Activated CD4-positive, alpha-beta T cell treated with anti-CD3 and anti-CD28 coated beads, Interleukin-2, amount 10 ng/mL, durations not matched to agents 7 days and 5 days (primary cell): ENCODE measurements at places on chromosomes 5 and 9. TPM values are rescaled to one million over a fixed set of nuclear protein-coding genes. Genes with fewer than 3 reads are reported as not detected.

GARIN3 gene
- total RNA-seq = not detected

GRCh38 chr5:129173771-129174170 is 79.2 kb downstream of the ISOC1 start:
- H3K36me3 ChIP-seq = no peaks in the 10 kb centered on the region
- no peak for DNase-seq
- no peaks in the 10 kb centered on the region for H3K27me3 ChIP-seq

GPR151 gene
- not detected for total RNA-seq

DNA sequence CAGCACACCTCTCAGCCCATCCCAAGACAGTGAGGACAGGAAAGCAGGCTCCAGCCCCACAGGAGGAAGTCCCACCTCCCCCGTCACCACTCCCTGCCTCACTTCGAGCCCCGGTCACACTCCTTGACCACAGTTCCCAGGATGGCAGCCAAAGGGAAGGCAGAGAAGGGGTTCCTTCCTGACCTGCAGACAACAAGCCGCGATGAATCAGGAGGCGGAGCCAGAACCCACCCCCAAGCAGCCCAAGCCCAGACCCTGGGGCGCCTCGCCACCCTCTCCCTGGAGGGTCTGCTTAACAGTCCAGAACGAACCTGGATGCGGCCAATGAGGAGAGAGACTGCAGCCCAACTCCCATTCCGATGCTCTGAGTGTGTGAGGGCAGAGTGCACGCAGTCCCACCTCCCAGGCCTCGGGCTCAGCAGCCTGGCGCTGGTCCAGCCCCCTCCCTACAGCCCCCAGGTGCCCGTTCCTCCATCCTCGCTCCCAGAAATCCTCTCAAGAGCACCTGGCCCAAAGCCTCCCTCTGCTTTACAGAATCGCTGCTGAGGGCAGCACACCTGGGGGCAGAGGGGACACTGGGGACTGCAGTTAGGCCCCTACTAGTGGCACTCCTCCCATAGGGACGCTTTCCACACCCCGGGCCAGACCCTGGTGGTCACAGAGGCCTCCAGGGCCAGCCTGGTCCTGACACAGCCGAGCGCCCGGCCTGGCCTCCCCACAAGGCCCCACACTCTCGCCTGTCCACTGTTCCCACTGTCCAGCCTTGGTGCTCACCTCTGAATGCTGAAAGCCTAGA is 69.6 kb upstream of the LRRTM2 start:
- no peaks in the 10 kb centered on the region for H3K27me3 ChIP-seq
- no peaks in the 10 kb centered on the region for H3K36me3 ChIP-seq
- no peak overlapping the region for H3K4me3 ChIP-seq
- no peak overlapping the region for H3K27ac ChIP-seq
- H3K4me1 ChIP-seq = peaks cover 4% of the 10 kb centered on the region

GRCh38 chr5:151036556-151036955 is 16.2 kb downstream of the GPX3 start:
- no peak overlapping the region for H3K4me3 ChIP-seq
- no peaks in the 10 kb centered on the region for H3K4me1 ChIP-seq
- DNase-seq = no peak
- peaks cover 59% of the 10 kb centered on the region for H3K36me3 ChIP-seq

CXCL14 gene
- not detected for total RNA-seq

DNA sequence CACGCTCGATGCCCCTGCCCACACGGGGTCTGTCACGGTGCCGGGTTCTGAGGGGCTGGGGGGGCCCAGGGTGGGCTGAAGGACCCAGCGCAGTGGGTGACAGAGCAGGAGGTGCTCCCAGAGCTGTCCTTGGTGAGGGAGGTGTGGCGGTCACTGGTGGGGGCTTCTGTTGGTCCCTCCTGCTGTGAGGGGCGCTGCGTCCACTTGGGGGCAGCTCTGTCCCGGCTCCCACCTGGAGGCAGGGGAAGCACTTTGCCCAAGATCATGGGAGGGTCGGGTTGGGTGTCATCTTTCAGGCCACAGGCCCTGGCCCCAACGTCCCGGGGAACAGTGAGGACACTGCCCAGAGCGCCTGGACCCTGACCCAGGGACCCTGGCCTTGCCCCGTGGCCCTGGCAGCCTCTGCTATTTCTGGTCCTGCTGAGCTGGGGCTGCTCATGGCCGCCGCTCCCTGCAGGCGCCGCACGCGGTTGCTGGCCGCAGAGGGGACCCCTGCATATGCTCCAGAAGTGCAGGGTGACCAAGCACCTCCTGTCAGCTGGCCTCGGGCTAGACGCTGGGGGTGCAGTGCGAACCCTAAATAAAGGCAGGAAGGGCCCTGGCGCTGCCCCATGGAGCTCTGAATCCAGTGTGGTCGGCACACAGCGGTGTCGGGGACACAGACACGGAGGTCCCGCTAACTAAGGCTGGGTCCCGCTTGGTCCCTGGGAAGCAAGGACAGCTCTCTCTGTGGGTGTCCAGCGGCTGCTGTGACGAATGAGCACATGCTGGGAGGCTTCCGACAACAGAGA is 11.6 kb upstream of the RNU6ATAC start:
- H3K36me3 ChIP-seq = no peaks in the 10 kb centered on the region
- peaks cover 13% of the 10 kb centered on the region for H3K4me1 ChIP-seq
- no peak for DNase-seq
- no peak overlapping the region for H3K27ac ChIP-seq

GRCh38 chr5:2751592-2752021 is at the start of gene IRX2:
TSS of gene IRX2 (minus strand) at chr5:2751677. CDS start at chr5:2751413, 264 bp downstream.
- H3K27me3 ChIP-seq = peaks cover 56% of the 10 kb centered on the region
- H3K4me3 ChIP-seq = no peak within 1 kb of the TSS
- H3K27ac ChIP-seq = peak within 1 kb of the TSS; percentile 64
- H3K36me3 ChIP-seq = peaks cover 3% of the 10 kb centered on the region
- DNase-seq = no peak
- peaks cover 8% of the 10 kb centered on the region for H3K4me1 ChIP-seq

PCDHGC4 gene
- not detected for total RNA-seq

CLIC3 gene
- total RNA-seq = 2.6 TPM

FLT4 gene
- 0.25 TPM for total RNA-seq

GRCh38 chr5:109701252-109701651 is 11.5 kb downstream of the MAN2A1 start:
- H3K27me3 ChIP-seq = no peaks in the 10 kb centered on the region
- H3K36me3 ChIP-seq = peaks cover 50% of the 10 kb centered on the region
- no peak overlapping the region for H3K4me3 ChIP-seq
- DNase-seq = no peak

DNA sequence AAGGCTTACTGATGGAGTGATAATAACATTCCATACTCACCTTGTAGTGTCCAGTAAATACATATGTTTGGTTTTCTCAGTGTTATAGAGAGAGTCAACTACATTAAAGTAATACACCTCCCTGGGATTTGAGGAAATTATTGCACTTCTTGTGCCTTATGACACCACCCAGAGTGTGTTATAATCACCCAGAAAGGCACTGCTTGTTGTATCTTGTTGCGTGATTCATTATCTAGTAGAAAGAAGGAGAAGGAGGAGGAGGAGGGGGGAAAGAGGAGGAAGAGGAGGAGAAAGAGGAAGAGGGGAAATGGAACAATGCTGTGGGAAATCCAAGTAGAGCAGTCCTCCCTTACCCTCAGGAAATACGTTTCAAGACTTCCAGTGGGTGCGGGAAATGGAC is 661.8 kb upstream of the WWC1 start:
- H3K27ac ChIP-seq = no peak overlapping the region
- no peaks in the 10 kb centered on the region for H3K4me1 ChIP-seq
- no peaks in the 10 kb centered on the region for H3K36me3 ChIP-seq
- no peak overlapping the region for H3K4me3 ChIP-seq
- no peak for DNase-seq
- no peaks in the 10 kb centered on the region for H3K27me3 ChIP-seq

DNA sequence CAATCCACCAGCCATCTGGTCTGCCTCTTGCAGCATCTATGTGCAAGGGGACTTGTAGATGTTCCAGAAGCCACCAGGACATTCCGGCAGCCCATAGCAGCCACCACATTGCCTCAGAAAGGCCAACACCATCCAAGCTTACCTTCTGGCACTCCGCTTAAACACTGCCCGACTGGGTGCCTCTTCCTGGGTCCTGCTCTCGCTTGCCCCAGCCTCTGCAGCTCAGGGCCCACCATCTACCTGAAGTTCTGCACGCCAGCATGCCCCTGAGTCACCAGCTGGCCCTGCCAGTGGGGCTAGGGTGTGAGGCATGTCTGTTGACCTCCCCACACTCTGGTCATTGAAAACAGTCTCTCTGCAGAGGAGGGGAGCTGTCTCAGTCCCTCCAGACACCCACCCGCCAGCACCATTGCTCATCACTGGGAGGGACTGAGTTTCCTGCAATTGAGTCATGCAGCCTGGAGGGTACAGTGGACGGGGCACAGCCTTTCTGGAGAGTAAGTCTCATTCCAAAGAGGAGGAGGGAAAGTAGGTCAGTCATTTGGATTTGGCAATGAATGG is 16.9 kb upstream of the COL5A1 start:
- no peaks in the 10 kb centered on the region for H3K27me3 ChIP-seq
- no peaks in the 10 kb centered on the region for H3K4me1 ChIP-seq
- no peak overlapping the region for H3K27ac ChIP-seq
- no peaks in the 10 kb centered on the region for H3K36me3 ChIP-seq
- DNase-seq = no peak
- no peak overlapping the region for H3K4me3 ChIP-seq

GRCh38 chr5:179266291-179267070 is 78.8 kb downstream of the ADAMTS2 start:
- H3K4me3 ChIP-seq = no peak overlapping the region
- H3K36me3 ChIP-seq = no peaks in the 10 kb centered on the region
- no peak for DNase-seq
- no peaks in the 10 kb centered on the region for H3K4me1 ChIP-seq
- no peaks in the 10 kb centered on the region for H3K27me3 ChIP-seq
- no peak overlapping the region for H3K27ac ChIP-seq

ZNF189 gene
- total RNA-seq = 12.9 TPM

DNA sequence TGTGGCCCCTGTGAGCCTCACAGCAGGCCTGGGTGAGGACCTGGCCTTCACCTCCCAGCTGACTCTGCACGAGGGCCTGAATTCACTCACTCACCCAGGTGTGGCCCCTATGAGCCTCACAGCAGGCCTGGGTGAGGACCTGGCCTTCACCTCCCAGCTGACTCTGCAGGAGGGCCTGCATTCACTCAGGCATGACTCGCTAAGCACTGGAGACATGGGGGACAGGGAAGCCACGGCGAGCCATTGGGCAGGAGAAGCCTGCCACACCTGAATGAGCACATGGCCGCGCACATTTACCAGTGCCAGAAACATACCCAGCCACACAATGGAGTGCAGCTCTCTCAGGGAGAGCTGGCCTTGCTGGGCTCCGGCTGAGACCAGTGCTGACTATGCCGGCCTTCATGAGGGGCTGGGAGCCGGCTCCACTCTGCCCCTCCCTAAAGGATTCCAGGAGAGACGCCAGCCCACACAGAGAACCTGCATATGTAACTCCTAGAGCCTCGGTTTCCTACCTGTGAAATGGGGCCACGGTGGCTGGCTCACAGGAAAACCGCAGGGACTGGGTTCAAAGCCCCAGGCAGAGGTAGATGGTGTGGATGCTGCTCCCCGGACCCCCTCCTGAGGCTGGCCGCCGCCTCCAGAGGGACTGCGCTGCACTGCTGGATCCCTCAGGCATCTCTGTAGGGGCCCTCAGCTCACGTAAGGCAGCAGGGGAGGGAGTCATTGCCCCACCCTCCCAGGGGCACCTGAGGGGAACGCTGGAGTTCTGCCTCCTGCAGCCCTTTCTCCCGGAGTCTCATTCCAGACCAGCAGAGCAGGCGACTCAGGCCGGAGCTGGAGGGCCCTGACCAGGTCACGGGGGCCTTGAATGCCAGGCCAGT is 7.2 kb downstream of the ADAMTS2 start:
- peaks cover 13% of the 10 kb centered on the region for H3K27me3 ChIP-seq
- H3K4me3 ChIP-seq = no peak overlapping the region
- no peak for DNase-seq

DNA sequence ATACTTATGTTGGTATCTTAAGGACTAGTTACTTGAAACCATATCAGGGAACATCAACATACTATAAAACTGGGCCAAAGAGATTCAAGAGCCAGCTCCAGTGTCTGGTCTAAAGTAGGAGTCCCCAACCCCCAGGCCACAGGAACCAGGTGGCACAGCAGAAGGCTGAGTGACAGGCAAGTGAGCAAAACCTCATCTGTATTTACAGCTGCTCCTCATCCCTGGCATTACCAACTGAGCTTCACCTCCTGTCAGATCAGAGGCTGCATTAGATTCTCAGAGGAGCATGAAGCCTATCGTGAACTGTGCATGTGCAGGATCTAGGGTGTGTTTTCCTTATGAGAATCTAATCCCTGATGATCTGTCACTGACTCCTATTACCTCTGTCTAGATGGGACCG is 581.6 kb upstream of the CDH9 start:
- H3K4me1 ChIP-seq = no peaks in the 10 kb centered on the region
- no peak overlapping the region for H3K27ac ChIP-seq
- no peaks in the 10 kb centered on the region for H3K36me3 ChIP-seq
- no peaks in the 10 kb centered on the region for H3K27me3 ChIP-seq
- H3K4me3 ChIP-seq = no peak overlapping the region

- no peak overlapping the region for H3K4me3 ChIP-seq
- peaks cover 58% of the 10 kb centered on the region for H3K4me1 ChIP-seq
- DNase-seq = no peak
- no peak overlapping the region for H3K27ac ChIP-seq
Observed at GRCh38 chr9:131633491-131634031, 88.2 kb downstream of the PRRT1B start.

MYOT gene
- total RNA-seq = not detected

- H3K27me3 ChIP-seq = no peaks in the 10 kb centered on the region
- peak overlapping the region; percentile 93 for H3K27ac ChIP-seq
- peaks cover 71% of the 10 kb centered on the region for H3K36me3 ChIP-seq
- peak overlapping the region; percentile 81 for H3K4me3 ChIP-seq
- peak; percentile 67 for DNase-seq
Observed at GRCh38 chr9:89483592-89484474, 14.1 kb downstream of the SEMA4D start.

- H3K4me3 ChIP-seq = peak overlapping the region; percentile 46
- peak; percentile 32 for DNase-seq
- H3K36me3 ChIP-seq = peaks cover 2% of the 10 kb centered on the region
- no peak overlapping the region for H3K27ac ChIP-seq
- H3K4me1 ChIP-seq = peaks cover 14% of the 10 kb centered on the region
Observed at GRCh38 chr5:133610489-133611356, 1.6 kb downstream of the FSTL4 start.

CDC25C gene
- 19.0 TPM for total RNA-seq

DNA sequence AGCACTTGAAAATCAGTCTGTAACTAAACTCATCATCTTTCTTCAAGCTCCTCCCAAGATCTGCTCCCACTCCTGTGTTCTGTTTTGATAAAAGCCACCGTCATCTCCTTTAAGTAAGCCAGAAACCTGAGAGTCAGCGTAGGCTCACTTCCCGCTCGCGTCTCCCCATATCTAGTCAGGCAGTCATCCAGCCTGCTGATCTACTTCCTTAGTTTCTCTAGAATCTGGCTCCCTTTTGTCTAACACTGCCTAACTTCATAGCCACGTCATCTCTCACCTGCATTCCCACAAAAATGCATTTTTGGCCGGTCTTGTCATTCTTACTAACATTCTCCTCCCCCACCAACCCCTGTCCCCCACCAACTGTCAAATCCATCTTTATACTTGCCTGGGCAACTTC is 3.0 kb upstream of the TJP2 start:
- H3K4me3 ChIP-seq = no peak overlapping the region
- no peak for DNase-seq
- H3K27ac ChIP-seq = no peak overlapping the region
- peaks cover 4% of the 10 kb centered on the region for H3K36me3 ChIP-seq

EMB gene
- total RNA-seq = 137 TPM
